Upper lobe of left lung (tissue), 6 donors: ENCODE measurements at places on chromosomes 3 and 15. TPM values are rescaled to one million over a fixed set of nuclear protein-coding genes. Genes with fewer than 3 reads are reported as not detected.
A peak's percentile ranks its signal among the peaks of the same experiment; 100 is the strongest.

Gene DGKG
- 7.4 TPM for total RNA-seq

Gene IL5RA
- 3.5 TPM for total RNA-seq

Gene AGBL1
- 23.0 TPM for total RNA-seq

DNA sequence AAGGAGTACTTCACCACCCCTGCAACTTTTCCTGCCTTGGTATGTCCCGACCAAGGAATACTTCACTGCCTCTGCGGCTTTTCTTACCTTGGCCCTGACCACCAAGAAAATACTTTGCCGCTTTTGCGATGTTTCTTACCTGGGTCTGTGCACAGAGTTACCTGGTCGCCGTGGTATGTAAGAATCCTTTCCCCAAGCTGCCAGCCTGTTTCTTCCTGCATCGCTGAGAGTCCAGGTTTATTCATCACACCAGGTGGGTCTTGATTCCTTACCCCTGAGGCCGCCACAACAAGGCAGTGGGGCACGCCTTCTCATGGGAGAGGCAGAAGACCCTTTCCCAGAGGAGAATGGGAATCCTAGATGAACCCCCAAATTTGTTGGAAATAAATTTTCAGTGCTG lies 511.3 kb downstream of the EDEM1 start:
- no peaks in the 10 kb centered on the region for H3K36me3 ChIP-seq
- no peaks in the 10 kb centered on the region for H3K4me1 ChIP-seq
- DNase-seq, result no peak
- H3K4me3 ChIP-seq, result no peak overlapping the region
- no peak overlapping the region for H3K27ac ChIP-seq
- H3K27me3 ChIP-seq, result no peaks in the 10 kb centered on the region

DNA sequence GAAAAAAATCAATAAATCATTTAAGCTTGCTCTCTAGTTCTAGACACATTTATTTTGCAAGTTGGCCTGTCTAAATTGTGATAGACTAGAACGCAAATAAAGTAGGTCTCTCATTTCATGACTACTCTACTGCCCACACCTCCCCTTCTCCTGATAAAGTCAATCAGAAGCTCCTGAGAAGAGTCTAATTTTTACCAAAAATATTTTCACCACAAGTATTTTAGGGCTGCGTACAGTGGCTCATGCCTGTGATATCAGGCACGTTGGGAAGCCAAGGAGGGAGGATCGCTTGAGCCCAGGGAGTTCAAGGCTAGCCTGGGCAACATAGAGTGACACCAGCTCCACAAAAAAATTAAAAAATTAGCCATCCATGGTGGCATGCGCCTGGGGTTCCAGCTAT lies 136.5 kb downstream of the TBC1D5 start:
- no peaks in the 10 kb centered on the region for H3K36me3 ChIP-seq
- no peak for DNase-seq
- no peak overlapping the region for H3K4me3 ChIP-seq
- no peak overlapping the region for H3K27ac ChIP-seq
- H3K27me3 ChIP-seq, result no peaks in the 10 kb centered on the region

GRCh38 chr3:16468002-16468335 lies 45.5 kb downstream of the RFTN1 start:
- H3K27ac ChIP-seq, result peak overlapping the region; percentile 46
- H3K36me3 ChIP-seq, result peaks cover 4% of the 10 kb centered on the region
- no peak overlapping the region for H3K4me3 ChIP-seq
- H3K4me1 ChIP-seq, result peaks cover 14% of the 10 kb centered on the region
- DNase-seq, result no peak
- H3K27me3 ChIP-seq, result no peaks in the 10 kb centered on the region

DNA sequence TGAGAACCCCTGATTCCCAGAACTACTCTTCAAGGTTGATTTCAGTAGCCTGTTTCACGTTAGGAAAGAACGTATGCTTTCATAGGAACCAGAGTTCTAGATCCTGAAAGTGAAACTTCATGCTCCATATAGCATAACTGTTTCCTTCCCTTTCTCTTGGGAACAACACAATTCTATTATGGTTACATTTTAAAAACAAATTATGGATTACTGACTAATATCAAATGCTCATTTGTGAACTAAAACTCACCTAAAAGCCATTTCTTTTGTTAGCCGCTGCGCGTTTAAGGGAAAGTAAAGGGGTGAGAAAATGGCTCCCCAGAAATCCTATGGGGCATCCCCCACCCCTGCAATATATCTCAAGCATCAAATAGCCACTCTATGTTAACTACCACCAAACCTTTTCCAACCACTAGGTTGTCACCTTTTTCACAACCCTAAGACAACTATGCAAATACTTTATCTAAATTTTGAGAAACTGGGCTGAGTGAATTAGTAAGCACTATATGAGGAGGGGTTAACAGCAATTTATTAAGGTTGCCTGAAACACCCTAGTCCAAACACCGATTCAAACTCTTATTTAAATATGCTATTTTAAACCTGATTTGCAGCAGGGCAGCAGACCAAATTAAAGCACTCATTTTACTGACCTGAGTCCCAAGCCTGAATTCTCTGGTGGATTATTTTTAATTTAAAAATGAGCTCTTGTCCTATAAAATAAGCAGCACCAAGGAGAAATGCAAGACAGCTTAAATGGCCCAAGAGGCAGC lies 2.4 kb downstream of the SIAH2 start:
- peaks cover 5% of the 10 kb centered on the region for H3K36me3 ChIP-seq
- peak overlapping the region; percentile 48 for H3K27ac ChIP-seq
- peak overlapping the region; percentile 66 for H3K4me3 ChIP-seq
- H3K27me3 ChIP-seq, result no peaks in the 10 kb centered on the region
- peaks cover 39% of the 10 kb centered on the region for H3K4me1 ChIP-seq

- H3K4me1 ChIP-seq, result peaks cover 7% of the 10 kb centered on the region
- H3K27ac ChIP-seq, result no peak overlapping the region
- no peak for DNase-seq
- H3K4me3 ChIP-seq, result no peak overlapping the region
Measured at GRCh38 chr15:44530653-44531052, 6.3 kb upstream of the EIF3J start.

DNA sequence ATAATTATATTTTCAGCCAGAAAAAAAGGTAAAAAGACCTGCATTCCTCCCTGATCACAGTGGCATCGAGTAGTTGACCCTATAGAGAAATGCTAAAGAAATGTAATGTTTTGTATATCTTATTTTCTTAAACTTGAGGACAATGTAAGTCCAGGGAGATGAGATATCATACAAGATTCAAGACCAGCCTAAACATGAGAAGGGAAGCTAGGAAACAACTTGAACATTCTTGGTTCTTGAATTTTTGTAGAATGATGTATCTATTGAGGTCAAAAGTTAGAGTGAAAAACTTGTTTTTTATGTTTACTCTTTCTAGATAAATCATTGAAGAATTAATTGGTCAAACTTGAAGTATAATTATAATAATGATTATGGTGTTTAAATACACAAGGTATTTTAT lies 497.7 kb upstream of the TBL1XR1 start:
- no peaks in the 10 kb centered on the region for H3K27me3 ChIP-seq
- peaks cover 7% of the 10 kb centered on the region for H3K4me1 ChIP-seq
- H3K36me3 ChIP-seq, result no peaks in the 10 kb centered on the region
- no peak overlapping the region for H3K27ac ChIP-seq

DNA sequence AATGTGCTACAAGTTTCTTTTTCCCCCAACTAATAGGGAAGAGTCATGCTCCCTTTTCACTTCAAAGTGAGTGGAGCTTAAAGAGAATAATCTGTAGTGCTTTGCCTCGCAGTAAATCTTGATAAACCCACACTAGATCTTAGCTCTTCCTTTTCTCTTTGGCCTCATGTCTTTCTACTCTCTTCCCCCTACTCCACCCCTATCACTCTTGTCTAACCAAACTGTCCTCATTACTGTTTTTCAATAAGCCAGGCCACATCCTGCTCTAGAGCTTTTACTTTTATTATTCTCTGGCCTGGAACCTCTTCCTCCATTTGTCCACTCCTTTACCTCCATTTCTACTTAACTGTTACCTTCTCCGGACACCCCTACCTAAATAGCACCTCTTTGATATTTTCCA lies 291.0 kb upstream of the SATB1 start:
- H3K4me1 ChIP-seq, result no peaks in the 10 kb centered on the region
- H3K27ac ChIP-seq, result no peak overlapping the region
- no peaks in the 10 kb centered on the region for H3K36me3 ChIP-seq
- no peaks in the 10 kb centered on the region for H3K27me3 ChIP-seq
- H3K4me3 ChIP-seq, result no peak overlapping the region
